ENCODE measurements at places on chromosomes 6 and 20.

- no peak for DNase-seq
These were observed 6.6 kb downstream of the HLA-B start for GRCh38 chr6:31350196-31351032.

DNA sequence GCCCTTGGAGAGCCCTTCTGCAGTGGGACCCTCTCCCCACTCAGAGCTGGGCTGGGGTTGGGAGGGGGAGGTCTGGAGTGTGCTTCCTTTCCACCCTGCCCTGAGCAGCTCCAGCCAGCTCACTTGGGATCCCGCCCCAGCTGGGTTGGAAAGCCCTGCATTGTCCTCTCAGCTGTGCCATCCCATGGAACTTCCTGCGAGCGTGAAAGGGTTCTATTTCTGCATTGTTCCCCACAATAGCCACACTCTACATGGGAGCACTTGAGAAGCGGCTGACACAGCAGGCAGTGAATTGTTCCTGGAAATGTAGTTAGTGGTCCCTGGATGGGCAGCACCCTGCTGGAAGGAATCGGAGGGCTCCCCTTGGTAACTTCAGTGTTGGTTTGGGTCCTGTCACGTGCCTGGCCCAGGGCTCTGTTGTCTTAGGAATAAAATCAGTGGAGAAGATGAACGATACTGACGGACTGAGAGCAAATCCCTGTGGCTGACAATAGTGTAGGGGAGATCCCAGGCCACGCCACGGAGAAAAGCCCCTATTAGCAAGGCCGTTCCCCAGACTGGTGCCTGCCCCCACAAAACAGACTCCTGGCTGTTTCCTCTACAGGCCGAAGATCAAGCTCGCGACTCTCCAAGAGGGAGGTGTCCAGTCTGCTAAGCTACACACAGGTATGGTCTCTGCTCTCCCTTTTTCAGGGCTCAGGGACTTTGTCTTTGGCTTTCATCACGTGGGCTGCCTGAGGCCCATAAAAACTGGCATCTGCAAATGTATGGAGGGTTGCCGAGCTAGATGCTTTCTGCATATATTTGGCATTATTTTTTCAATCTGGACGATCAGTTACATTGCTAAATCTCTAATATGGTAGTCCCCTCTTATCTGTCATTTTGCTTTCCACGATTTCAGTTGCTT is 18.8 kb downstream of the DNMT3B start:
- no peak for DNase-seq

- no peak for DNase-seq
These were observed 24.9 kb downstream of the COL21A1 start for GRCh38 chr6:56222499-56222898.

DNA sequence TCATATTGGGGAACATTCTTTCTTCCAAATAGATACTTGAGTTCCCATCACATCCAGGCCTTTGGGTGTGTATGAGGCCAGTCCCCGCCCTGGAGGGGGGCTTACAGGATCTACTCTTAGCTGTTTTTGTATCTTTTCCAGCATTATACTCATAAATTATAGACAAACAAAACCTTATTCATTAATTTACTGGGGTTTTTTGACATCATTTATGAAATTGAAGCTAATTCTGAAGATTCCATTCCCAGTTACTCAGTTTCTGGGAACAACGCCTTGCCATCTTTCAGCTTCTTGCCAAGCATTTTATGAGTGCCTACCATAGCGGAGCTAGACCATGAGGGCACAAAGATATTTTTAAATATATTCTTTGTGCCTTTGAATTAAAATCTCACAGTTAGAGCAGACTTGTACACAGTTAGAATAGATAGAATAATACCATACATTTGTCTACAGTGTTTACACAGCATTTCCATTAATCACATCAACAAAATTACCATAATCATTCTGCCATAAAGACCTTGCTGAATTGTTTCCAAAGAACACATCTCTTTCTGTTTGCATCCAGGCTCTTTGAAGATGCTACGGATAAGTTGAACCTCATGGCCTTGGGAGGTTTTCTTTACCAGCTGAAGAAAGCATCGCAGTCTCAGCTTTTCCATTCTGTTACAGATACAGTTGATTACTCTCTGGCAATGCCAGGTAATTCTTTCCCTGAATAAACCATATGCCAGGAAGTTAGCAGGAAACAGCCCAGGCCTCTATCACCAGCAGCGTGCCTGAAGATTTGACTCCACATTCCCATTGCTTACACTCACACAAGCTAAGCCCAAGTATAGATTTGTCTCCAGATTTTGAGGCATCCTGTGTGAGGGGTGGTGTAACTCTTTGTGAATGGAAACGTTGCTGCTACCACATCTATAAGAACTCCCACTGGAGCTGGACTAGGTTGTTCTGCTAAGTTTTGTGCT is 75.4 kb upstream of the PBOV1 start:
- DNase-seq = no peak

GRCh38 chr20:63025534-63026331 is 19.0 kb upstream of the BHLHE23 start:
- no peak for DNase-seq

GRCh38 chr6:13355043-13355945 is 27.0 kb upstream of the TBC1D7 start:
- DNase-seq = no peak

GRCh38 chr6:3205913-3206312 is 21.5 kb downstream of the TUBB2B start:
- DNase-seq = no peak

GRCh38 chr20:59151820-59152219 is 11.8 kb upstream of the ZNF831 start:
- DNase-seq = no peak
